ENCODE measurements at places on chromosomes 6 and 20. TPM values are rescaled to one million over a fixed set of nuclear protein-coding genes. Genes with fewer than 3 reads are reported as not detected.

WASF1 gene
- total RNA-seq: 24.6 TPM

EEF1A2 gene
- not detected for total RNA-seq

SLC24A3 gene
- total RNA-seq: 0.08 TPM

KCNK5 gene
- total RNA-seq: not detected

COL20A1 gene
- not detected for total RNA-seq

HTR1E gene
- not detected for total RNA-seq
